Head of caudate nucleus (tissue), 42 donors: ENCODE measurements at places on chromosomes 4 and X.

GRCh38 chrX:105738162-105738561 is 84.2 kb upstream of the NRK start:
- no peak for DNase-seq

DNA sequence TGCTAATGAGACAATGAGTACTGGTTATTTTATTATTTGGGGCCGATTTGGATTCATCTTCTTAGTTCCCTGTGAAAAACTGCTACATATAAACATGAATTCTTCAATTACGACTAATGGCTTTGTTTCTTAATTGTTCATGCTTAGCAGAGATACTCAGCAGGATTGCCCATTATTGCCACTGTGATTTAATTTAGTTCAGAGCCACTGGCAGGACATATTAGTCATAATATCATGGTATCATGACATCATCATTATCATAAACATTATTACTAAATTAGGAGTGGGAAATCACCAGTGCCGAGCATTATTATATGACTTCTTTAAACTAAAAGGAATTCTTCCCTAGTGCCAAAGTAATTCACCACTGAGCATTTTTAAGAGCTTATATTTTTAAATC is 201.4 kb downstream of the SPOCK3 start:
- DNase-seq = no peak

DNA sequence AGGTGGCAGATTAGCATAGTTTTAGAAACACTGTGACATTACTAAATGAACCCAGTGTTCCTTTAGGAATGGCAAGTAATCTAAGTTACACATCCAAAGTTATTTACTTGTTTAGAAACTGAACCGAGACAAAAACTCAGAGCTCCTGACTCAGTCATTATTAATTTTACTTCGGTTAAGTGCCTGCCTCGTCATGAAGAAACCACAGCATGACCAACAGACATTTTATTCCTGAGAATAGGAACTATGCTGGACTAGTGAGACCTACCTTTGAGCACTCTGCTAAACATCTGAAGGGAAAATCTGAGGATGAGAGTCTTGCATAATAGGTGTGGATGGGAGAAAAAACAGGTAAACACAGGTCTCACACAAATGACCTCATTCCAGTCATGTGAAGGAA is 2.5 kb downstream of the BEX1 start:
- DNase-seq = no peak

DNA sequence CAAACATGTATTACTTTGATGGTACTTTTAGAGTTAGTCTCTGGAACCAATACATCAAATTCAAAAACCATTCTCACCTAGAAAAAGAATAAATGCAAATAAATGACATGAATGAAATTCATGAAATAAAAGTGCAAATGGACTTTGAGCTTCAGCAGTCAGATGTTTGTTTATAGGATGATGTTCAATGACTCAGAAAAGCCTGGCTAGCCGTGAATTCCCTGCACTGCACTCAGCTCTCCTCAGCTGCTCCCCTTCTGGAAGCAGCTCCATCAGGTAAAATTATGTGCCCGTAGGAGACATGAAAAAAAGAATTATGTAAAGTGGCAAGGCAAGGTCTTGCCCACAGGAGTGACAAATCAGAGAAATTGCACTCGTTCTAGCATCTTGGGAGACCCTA is 390.6 kb downstream of the GPM6A start:
- no peak for DNase-seq

DNA sequence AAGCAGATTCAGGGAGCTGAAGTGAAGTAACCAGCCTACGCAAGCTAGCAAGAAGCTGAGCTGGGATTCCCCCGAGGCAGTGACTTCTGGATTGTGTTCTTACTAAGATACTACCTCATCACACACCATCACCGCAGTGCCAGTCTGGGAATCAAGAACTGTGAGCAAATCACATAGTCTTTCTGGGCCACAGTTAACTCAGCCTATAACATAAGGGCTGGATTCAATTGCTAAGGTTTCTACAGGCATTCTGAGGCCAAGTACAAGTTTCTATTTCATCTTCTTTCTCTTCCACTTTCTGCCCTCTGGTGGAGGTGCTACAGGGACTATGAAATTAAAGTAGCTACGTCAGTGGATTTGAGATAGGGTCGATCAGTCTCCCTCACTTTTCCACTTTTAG is 1.4 kb upstream of the CORIN start:
- peak; percentile 26 for DNase-seq

DNA sequence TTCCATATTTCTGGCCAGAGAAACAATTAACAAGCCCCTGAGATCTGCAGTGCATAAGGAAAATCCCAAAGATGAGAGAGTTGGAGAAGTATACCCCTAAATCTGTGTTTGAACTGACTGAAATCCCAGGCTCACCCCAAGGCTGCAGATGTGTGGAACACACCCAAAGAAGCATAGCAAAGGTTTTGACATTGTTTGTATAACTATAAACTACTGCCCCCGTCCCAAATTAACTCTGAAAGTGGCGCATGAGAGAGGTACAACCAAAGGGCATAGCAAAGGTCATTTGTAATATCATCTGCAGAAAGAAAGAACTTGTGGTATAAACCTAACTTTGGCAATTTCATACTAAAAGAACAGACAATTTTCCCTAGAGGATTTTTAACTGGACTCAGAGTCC is 157.9 kb downstream of the DCAF12L1 start:
- no peak for DNase-seq

GRCh38 chr4:119209077-119209476 is 3.4 kb upstream of the USP53 start:
- no peak for DNase-seq

DNA sequence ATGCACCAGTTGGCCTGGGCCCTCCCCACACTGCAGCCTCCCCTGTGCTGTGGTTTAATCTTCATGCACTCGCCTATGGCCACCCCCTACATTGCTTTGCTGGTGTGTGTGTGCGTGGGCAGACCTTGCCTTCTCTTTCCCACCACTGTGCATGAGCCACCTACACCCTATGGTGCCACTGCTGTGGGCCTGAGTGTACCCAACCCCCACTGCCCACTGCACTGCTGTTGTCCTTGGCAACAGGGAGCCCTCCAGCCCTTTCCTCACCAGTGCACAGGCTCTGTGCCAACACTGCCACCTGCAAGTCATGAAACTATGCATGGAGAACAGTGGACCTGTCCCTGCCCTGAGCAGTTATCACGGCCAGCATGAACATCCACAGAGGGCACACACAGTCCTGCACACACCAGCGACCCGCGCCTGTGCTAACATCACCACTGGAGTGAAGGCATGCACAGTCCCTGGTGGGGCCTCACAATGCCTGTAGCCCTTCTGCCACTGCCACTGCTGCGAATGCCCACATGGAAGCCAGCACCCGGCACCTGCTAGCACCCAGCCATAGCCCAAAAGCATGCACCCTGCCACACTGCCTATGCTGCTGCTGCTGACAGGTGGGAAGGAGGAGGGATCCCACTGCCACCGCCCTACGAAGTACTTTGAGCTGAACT is 237.8 kb upstream of the ARSJ start:
- DNase-seq = no peak

DNA sequence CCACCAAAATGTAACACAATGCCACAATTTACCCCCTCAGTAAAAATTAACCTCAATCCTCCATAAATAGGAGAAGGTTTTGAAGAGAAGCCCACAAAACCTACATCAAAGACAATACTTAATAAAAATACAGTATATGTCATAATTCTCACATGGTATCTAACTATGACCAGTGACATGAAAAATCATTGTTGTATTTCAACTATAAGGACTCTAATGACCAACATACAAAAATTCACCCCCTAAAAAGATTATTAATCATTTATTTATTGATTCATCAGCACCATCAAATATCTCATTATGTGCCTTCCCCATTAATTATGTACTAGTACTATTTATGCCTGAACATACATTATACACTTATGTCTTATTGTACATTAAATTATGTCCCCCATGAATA is 77.1 kb upstream of the ZMAT1 start:
- DNase-seq = no peak

DNA sequence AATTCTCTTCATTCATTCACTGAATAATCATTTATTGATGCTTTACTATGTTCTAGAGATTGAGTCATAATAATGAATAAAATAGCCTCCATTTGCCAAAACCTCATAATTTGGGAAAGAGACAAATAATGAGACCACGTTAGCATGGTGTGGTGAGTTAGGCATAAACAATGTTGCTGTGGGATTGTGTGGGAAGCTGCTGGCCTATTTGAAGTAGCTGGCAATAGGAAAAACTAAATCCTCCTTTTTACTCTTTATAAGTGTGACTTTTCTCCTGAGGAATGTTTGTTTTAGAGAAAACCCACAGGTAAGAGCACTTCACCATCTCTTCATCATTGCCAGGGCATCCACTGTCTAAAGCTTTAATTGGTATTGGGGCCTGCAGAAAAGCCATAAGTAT is 95.3 kb downstream of the AREG start:
- no peak for DNase-seq

DNA sequence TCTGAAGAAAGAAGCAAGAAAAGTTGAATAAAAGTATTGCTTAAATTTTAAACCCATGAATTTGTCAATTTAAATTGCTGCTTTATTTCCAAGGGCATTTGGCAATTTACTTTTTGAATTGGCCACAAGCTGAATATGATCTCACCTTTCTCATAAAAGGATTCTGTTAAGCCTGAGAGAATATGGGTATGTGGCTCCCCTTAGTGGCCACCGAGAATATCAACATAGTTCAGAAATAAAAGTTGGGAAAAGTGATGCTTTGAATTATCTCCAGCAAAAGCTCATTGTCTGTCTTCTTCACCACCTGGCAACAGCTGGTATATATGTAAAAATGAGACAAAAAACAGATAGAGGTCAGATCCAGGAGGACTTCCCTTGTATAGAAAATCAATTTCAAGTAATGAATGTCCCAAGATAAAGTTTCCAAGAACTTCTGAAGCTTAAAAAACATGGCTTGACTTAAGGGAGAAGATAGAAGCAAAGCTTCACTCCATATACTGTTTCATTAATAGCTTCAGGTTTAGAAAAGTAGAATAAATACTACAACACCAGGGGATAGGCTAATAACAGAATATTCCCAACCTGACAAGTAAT is 290.7 kb upstream of the FAM241A start:
- peak; percentile 38 for DNase-seq

DNA sequence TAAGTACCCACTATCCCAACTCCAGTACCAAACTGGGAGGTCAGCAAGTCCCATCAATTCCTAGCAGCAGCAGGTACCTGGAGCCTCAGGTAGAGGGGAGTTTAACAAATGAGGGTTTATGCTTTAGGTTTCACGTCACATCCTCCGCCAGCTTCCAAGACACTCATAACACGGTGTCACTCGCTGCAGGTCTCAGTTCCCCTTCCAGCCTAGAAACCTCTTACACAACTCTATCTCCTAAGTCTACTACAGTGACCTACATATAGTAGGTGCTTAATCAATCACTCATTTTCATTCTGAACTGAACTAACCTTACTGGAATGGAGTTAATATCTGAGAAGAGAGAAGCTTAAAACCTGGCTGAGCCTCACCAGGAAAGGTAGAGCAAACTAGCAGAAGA is 96.0 kb downstream of the EFHC2 start:
- DNase-seq = no peak

GRCh38 chr4:29596228-29596627 is 1123.9 kb upstream of the PCDH7 start:
- no peak for DNase-seq

- no peak for DNase-seq
Observed at GRCh38 chr4:71095141-71095540, 101.7 kb downstream of the DCK start.

DNA sequence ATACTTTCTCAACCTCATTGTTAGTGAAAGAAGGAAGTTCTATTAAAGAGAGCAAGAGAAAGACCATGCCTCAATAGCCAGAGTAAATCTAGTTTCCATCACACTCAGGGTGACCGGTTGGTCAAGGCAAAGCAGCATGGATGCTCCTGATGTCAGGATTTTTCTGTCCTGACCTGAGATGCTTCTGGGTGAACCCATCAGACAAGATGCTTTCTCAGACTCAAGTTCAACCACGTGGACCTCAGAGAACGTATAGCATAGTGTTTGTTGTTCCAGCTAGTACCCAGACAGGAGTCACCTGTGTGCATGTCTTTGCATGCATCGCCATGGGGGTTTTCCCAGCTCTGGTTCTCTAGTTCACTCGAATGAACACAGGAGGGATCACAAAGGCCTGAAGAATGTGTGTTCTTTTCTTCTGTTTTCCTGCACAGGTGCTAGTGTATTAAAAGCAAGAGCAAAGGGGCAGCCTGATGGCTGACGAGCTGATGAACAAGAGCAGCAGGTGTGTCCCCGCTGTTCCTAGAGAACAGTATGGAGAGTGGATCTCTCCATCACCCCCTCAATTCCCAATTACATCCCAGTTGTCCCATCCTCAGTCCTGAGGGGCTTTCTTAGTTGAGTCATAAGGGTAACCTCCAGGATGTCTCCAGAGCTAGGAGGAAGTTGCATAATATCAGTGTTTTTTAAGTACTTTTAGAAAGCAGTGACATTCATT is 110.5 kb upstream of the ENPP6 start:
- peak; percentile 18 for DNase-seq

DNA sequence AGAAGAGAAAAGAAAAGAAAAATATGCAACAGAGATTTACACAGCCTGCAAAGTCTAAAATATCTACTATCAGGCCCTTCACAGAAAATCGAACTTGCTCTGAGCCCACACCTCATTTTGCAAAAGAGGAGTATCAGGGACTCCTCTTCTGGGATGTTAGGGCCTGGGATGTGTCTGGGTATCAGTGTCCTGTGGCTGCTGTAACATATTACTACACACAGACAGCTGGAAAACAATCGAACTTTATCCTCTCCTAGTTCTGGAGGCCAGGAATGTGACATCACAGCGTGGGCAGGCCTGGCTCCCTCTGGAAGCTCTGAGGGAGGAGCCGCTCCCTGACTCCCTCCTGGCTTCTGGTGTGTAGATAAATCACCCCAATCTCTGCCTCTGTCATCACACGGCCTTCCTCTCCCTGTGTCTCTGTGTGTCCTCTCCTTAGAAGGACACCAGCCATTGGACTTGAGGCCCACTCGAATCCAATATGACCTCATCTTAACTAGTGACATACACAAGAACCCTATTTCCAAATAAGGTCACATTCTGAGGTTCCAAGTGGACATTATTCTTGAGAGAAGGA is 52.9 kb downstream of the PPP2R2C start:
- peak; percentile 83 for DNase-seq
